ENCODE measurements at places on chromosomes 1 and 21.

DNA sequence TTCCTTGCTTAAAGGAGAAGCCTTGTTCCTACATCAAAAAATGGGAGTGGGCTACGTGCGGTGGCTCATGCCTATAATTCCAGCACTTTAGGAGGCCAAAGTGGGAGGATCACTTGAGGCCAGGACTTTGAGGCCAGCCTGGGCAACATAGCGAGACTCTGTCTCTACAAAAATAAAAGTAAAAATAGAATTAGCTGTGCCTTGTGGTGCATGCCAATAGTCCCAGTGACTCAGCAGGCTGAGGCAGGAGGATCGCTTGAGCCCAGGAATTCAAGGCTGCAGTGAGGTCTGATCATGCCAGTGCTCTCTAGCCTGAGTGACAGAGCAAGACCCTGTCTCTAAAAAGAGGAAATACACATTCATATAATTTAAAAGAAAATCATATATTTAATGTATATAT is 127.1 kb downstream of the C1orf21 start:
- no peak for DNase-seq

- peak; percentile 71 for DNase-seq
These were observed 31.7 kb downstream of the IFNGR2 start for GRCh38 chr21:33434770-33435360.

- DNase-seq: no peak
These were observed 68.4 kb upstream of the EDEM3 start for GRCh38 chr1:184823080-184823479.

- DNase-seq: no peak
These were observed 56.4 kb downstream of the WDR3 start for GRCh38 chr1:117985973-117986372.

GRCh38 chr1:8782001-8782620 is 35.3 kb downstream of the RERE start:
- no peak for DNase-seq

All from amniotic stem cell (primary cell).